SJSA1 (cell line): ENCODE measurements at places on chromosomes 4 and X. TPM values are rescaled to one million over a fixed set of nuclear protein-coding genes. Genes with fewer than 3 reads are reported as not detected.
A peak's percentile ranks its signal among the peaks of the same experiment; 100 is the strongest.

DNA sequence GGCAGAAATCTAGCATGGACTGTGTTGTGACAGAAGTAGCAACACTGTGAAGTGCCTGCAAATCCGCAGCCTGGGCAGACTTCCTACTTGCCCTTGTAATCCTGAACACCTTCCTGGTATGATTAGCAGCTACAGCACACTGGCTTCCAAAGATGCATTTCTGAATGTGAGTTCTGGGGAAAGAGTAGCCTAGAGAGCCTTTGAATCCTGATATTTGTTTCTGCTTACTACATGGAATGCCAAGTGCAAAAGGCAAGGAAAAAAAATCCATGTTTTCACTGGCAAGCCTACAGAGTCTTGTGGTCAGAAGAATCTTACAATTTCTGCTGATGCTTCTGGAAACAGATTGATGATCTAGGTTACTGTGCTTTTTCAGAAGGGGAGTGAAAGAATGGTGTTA is 223.7 kb downstream of the COL25A1 start:
- H3K4me3 ChIP-seq = no peak overlapping the region
- H3K36me3 ChIP-seq = no peaks in the 10 kb centered on the region
- no peaks in the 10 kb centered on the region for H3K27me3 ChIP-seq
- DNase-seq = no peak

DNA sequence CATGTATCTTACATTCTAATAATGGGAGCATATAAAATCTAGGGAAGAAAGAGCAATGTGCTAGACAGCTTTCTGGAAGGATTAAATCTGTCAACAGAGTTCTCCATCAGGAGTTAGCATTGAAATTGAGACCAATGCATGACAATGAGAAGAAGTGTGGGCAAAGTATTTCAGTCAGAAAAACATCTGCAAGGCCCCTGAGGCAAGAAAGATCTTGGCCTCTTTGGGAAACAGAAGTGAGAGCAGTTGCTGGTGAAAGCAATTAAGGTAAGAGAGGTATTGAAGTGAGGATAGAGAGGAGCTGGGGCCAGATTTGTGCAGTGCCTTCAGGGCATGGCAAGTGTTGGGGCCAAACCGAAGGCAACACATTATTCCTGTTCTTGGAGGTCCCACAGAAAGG is 999.1 kb downstream of the STPG2 start:
- no peak overlapping the region for H3K4me3 ChIP-seq
- no peaks in the 10 kb centered on the region for H3K36me3 ChIP-seq
- DNase-seq = no peak
- no peaks in the 10 kb centered on the region for H3K4me1 ChIP-seq
- H3K27ac ChIP-seq = no peak overlapping the region
- no peaks in the 10 kb centered on the region for H3K27me3 ChIP-seq

- no peak for DNase-seq
- no peak overlapping the region for H3K27ac ChIP-seq
- H3K27me3 ChIP-seq = no peaks in the 10 kb centered on the region
- peaks cover 12% of the 10 kb centered on the region for H3K36me3 ChIP-seq
- no peaks in the 10 kb centered on the region for H3K4me1 ChIP-seq
Measured at GRCh38 chr4:109999585-109999912, 86.9 kb downstream of the EGF start.

DNA sequence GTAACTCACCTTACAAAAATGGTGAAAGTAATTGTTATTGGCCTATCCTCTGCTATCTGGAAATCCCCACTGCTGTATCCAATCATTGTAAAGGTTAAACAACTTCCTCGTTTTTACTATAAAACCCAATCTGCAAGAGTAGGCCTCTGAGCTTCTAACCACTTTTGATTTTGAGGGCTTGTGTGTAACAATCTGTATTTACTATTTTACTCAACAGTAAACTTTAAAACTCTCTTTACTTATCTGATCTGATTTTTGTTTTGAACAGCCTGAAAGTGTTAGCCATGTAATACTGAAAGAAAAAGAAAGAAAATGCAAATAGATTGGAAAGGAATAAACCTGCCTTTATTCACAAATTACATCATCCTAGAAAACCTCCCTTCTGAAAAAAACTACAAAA is 63.1 kb downstream of the SLC10A7 start:
- no peak overlapping the region for H3K4me3 ChIP-seq
- no peak overlapping the region for H3K27ac ChIP-seq
- DNase-seq = no peak
- no peaks in the 10 kb centered on the region for H3K27me3 ChIP-seq
- H3K36me3 ChIP-seq = 0 out of 2 replicates have a peak, but pooled peaks cover 2% of the 10 kb centered on the region

Gene DUSP21
- total RNA-seq = not detected in 2 replicates

- no peak overlapping the region for H3K27ac ChIP-seq
- no peak for DNase-seq
- no peaks in the 10 kb centered on the region for H3K36me3 ChIP-seq
- H3K27me3 ChIP-seq = no peaks in the 10 kb centered on the region
- peaks cover 24% of the 10 kb centered on the region for H3K4me1 ChIP-seq
- no peak overlapping the region for H3K4me3 ChIP-seq
Measured at GRCh38 chr4:123409334-123409733, 12.7 kb downstream of the SPRY1 start.

DNA sequence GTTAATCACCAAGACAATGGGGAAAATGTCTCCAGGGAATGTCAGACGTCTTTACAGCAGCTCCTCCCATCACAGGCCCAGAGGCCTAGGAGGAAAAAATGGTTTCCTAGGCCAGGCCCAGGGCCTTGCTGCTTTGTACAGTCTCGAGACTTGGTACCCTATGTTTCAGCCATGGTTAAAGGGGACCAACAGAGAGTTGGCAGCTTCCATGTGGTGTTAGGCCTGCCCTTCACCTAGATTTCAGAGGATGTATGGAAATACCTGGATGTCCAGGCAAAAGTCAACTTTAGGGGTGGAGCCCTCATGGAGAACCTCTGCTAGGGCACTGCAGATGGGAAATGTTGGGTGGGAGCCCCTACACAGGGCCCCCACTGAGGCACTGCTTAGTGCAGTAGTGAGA is 38.5 kb downstream of the ABCG2 start:
- H3K4me1 ChIP-seq = peaks cover 7% of the 10 kb centered on the region
- no peak overlapping the region for H3K4me3 ChIP-seq
- no peak overlapping the region for H3K27ac ChIP-seq

Gene RBM46
- total RNA-seq = not detected in 2 replicates

Gene TBC1D19
- 8.4 and 9.7 TPM in 2 replicates for total RNA-seq

- H3K4me1 ChIP-seq = no peaks in the 10 kb centered on the region
- no peak overlapping the region for H3K4me3 ChIP-seq
- H3K36me3 ChIP-seq = no peaks in the 10 kb centered on the region
- DNase-seq = no peak
- no peak overlapping the region for H3K27ac ChIP-seq
Measured at GRCh38 chr4:177265729-177266128, 43.9 kb upstream of the NEIL3 start.

Gene AWAT2
- total RNA-seq = not detected in 2 replicates

GRCh38 chr4:41725254-41725653 is 23.3 kb downstream of the PHOX2B start:
- H3K4me3 ChIP-seq = no peak overlapping the region
- no peaks in the 10 kb centered on the region for H3K27me3 ChIP-seq
- no peak for DNase-seq
- H3K36me3 ChIP-seq = no peaks in the 10 kb centered on the region
- no peaks in the 10 kb centered on the region for H3K4me1 ChIP-seq

DNA sequence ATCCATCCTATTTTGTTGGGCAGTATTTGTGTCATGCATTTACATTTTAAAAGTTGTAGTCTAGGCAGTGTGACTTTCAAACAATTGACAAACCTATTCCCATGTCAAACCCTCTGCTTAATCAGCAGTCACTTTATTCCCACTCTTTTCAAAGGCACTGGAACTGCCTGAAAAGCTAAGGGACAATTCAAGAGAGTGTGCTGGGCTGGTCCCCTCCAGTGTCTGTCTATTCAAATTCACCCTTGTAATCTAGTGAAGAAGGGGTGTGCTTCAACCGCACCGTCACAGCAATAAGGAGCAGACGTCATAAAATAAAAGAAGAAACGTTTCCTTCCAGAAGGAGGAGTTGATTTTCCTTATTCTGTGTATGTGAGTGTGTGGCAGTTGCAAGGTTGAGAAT is 197.0 kb upstream of the MAD2L1 start:
- H3K27ac ChIP-seq = no peak overlapping the region
- no peak for DNase-seq
- H3K36me3 ChIP-seq = no peaks in the 10 kb centered on the region
- no peaks in the 10 kb centered on the region for H3K4me1 ChIP-seq
- H3K27me3 ChIP-seq = no peaks in the 10 kb centered on the region
- no peak overlapping the region for H3K4me3 ChIP-seq

DNA sequence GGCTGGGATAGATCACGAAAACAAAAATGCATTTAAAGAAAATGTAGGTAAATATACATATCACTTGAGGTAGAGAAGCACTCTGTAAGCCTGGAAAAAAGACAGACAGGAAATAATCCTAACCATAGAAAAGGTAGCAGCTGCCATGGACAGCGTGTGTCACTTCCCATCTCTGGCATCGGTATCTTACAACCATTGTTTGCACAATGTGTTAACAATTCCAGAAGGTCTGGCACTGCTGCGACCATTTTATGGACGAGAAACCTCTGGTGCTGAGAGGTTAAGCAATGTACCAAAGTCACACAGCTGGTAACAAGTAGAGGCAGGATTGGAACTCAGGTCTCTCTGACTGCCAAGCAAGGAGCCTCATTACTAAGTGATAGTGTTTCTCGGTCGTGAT is 1.7 kb upstream of the MTNR1A start:
- H3K36me3 ChIP-seq = no peaks in the 10 kb centered on the region
- peak; percentile 50 for DNase-seq
- peaks cover 26% of the 10 kb centered on the region for H3K4me1 ChIP-seq
- H3K27ac ChIP-seq = peak overlapping the region; percentile 7; the same call in 1 of the 2 replicates

GRCh38 chr4:54390670-54391069 is 161.6 kb downstream of the PDGFRA start:
- no peak overlapping the region for H3K4me3 ChIP-seq
- no peak overlapping the region for H3K27ac ChIP-seq
- no peaks in the 10 kb centered on the region for H3K36me3 ChIP-seq
- no peaks in the 10 kb centered on the region for H3K4me1 ChIP-seq
- H3K27me3 ChIP-seq = no peaks in the 10 kb centered on the region

Gene SLC9B1
- 1.5 TPM in 1 of 2 replicates, not detected in the other for total RNA-seq

DNA sequence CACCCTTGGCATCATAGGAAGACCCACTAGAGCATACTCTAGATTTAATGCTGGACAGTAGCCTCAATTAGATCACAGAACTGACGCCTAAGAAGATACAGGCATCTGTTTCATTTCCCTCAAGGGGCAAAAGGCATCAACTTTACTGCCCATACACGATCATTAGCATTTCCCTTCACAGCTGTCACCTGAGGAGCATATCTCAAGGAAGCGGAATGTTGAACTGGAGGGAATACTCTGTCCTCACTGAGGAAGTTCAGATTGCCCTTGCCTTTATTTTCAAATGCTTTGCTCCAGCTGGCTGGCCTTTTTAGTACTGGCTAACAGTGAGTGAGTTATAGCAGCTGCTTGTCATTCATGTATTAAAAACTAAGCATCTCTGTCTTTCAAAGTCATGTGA is 508.4 kb upstream of the GALNT7 start:
- H3K27me3 ChIP-seq = no peaks in the 10 kb centered on the region
- H3K4me3 ChIP-seq = no peak overlapping the region
- H3K27ac ChIP-seq = no peak overlapping the region
- no peaks in the 10 kb centered on the region for H3K36me3 ChIP-seq
